ENCODE measurements at places on chromosomes 7 and 10.

- no peak for DNase-seq
These were observed 7.9 kb upstream of the HOXA2 start for GRCh38 chr7:27110186-27111031.

- DNase-seq: no peak
These were observed 885.2 kb upstream of the SORCS1 start for GRCh38 chr10:108049668-108050067.

DNA sequence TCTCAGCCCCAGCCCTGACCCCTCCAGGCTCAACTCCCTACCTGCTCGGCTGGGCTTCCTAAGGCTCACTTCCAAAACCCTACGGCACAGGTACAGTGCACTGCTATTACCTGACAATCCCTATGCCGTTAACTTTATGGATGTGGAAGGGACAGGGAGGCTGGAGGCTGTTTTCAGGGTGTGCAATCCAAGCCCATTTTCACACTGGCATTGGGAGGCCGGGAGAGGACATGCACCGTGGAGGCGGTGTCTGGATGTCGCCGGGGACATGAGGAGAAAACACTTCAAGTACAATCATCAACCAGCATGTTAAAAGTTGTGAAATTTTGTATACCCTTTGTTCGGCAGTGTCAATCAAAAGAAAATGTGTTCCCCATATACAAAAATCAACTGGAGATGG is 80.1 kb downstream of the MAD1L1 start:
- no peak for DNase-seq

- DNase-seq: no peak
These were observed 2.6 kb upstream of the PIK3CG start for GRCh38 chr7:106862317-106863089.

GRCh38 chr10:51097546-51097945 is 23.3 kb downstream of the PRKG1 start:
- no peak for DNase-seq

DNA sequence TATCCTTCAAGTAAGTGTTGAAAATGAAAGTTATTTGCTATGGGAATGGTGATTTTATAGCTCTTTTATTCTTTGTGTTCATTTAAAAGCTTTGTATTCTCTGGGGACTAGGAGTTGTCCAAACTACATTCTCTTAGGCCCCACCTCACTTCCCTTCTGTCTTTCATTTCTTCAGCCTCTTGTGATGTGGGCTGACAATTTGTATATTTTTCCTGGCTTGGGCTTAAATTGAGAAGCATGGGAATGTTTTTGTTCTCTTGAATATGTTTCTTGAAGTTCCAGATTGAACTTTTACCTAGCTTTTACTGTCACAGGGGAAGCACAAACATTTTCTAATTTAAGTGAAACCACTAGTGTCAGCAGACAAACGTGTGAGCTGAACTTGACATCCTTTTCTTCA is 27.9 kb downstream of the BBS9 start:
- no peak for DNase-seq

DNA sequence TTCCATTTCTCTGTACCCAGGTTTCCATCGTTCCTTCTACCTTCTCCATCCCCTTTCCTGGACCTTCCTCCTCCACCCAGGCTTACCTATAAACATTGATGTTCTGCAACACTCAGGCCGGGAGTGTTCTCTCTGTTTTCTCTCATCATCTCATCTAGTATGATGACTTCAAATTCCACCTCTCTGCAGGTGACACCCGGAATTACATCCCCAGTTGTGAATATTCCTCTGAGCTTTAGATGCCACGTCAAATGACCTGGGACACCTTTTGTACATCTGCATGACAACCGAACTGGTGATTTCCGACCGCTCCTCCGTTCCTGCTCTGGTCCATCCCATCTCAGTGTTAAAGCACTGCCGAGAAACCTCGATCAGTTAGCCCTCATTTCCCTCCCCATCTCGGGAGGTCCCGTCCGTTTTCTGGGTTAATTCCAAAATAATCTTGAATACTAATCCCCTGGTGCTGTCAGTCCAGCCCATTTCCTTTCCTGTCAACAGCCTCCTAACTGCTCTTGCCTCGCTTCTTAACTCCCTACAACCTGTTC is 76.7 kb upstream of the SAMD8 start:
- DNase-seq: no peak

DNA sequence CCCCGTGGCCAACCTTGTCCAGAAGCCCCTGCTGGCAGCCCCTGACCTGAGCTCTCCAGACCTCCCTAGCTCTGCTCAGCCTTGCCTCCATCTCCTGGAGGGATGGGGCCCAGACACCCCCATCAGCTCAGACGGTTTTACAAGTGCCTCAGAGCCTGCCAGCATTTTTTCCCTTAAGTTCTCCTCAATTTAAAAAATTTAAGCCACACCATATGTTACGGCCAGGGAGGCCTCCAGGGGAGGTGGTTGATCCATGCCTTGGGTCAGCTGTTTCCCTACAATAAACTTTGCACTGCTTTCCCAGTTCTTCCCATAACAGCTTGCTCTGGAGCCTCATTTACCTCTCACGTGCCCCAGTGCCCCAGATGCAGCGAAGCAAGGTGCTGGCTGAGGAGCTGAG is 143.5 kb downstream of the RGS10 start:
- DNase-seq: no peak

- no peak for DNase-seq
These were observed 416.7 kb downstream of the ARL4A start for GRCh38 chr7:13104128-13104527.

DNA sequence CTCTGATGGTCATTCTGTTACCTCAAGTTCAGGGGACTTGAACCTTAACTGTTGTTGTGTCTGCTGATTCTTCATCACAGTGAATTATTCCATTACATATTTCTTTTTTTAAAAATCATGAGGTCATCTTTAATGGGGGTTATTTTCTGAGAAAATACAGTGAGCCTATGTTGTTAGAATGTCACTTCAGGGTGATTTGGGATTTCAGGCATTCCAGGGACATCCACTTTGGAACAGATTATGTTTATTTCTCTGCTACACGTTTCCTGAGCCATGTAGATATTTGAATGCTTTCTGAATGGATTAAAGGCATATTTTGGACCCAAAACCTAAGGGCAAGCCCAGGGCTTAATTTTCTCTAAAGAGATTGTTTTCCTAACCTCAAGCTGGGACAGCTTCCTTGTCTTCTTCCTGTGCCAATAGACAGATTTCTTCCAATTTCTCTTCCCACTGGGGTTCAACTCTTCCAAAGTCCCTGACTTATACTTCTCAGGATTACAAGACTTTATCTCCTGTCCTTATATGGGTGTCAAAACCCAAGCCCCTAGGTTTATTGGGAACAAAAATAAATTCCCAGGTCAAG is 271.7 kb downstream of the ARHGAP12 start:
- no peak for DNase-seq

GRCh38 chr7:131786204-131786603 is 229.8 kb upstream of the PODXL start:
- no peak for DNase-seq

- no peak for DNase-seq
These were observed 228.7 kb upstream of the CCDC6 start for GRCh38 chr10:60135020-60135419.

GRCh38 chr10:75761289-75761688 is 329.9 kb downstream of the LRMDA start:
- no peak for DNase-seq

DNA sequence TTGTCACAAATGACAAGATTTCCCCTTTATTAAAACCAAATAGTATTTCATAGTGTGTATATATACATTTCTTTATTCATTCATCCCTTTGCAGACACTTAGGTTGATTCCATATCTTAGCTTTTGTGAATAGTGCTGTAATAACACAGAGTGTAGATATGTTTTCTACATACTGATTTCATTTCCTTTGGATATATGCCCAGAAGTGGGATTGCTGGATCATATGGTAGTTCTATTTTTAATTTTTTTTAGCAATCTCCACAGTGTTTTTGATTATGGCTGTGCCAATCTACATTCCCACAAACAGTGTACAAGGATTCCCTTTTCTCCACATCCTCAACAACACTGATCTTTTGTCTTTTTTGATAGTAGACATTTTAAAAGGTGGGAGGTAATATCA is 46.4 kb downstream of the CSTF2T start:
- no peak for DNase-seq

DNA sequence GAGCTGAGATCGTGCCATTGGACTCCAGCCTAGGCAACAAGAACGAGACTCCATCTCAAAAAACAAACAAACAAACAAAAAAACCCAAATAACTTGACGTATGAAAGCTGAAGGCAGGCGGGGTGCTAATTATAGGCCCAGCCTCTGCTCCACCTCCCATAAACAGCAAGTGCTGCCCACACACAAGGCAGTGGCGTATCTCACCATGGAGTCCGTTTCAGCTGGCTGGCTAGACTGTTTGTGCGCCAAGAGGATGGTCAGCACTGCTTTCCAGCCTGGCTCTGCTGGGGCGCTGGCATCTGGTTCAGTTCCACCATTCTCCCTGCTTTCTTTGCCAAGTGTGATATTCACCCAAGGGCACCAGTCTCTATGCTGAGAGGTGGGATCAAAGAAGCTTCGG is 29.1 kb downstream of the ZC3HC1 start:
- DNase-seq: no peak

GRCh38 chr7:151271699-151272355 is 23.3 kb upstream of the SMARCD3 start:
- no peak for DNase-seq

GRCh38 chr10:113290137-113290536 is 262.7 kb upstream of the HABP2 start:
- DNase-seq: no peak

GRCh38 chr7:148972375-148972774 is 55.9 kb downstream of the PDIA4 start:
- DNase-seq: no peak

GRCh38 chr7:105153531-105153930 is 139.5 kb downstream of the KMT2E start:
- no peak for DNase-seq
